CD4-positive, alpha-beta T cell (primary cell): ENCODE measurements at places on chromosomes 5 and 9.

DNA sequence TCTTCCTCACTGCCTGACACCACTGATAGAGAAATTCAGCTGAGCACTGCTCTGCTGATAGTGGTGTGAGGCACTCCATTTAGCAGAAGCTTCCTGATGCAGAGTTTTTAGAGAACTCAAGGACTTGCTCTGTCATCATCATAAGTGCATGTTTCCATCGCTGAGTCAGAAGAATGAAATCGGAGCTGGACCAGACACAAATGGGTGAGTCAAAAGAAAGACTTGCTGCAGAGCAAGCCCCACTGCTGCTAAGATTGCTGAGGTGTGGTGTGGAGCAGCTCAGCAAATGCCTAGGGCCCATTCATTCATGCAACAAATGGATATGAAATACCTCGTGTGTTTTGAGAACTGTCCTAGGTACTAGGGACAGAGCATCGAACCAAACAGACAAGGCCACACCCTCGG, 410.2 kb upstream of the SLC30A5 start:
- no peaks in the 10 kb centered on the region for H3K27me3 ChIP-seq
- H3K27ac ChIP-seq: no peak overlapping the region
- H3K4me3 ChIP-seq: no peak overlapping the region
- no peaks in the 10 kb centered on the region for H3K36me3 ChIP-seq
- no peaks in the 10 kb centered on the region for H3K4me1 ChIP-seq

DNA sequence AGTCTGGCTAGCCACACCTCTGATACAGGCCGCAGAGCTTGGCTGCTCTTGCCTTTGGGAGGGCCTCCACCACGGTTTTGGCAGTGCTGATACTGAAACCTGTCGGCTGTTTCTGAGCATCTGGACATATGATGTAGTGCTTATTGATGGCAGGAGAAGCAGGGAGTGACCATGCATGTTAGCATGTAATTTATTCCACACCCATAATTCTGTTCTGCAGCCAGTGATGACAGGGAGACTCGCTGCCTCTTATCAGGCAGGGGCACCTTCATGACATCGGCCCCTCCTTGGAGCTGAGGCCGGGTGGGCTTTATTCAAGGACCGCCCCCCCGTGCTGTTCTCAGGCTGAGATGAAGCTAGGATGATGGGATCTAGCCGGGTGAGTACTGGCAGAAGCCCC, 49.0 kb downstream of the OLFM1 start:
- no peaks in the 10 kb centered on the region for H3K36me3 ChIP-seq
- no peak for DNase-seq
- H3K4me1 ChIP-seq: no peaks in the 10 kb centered on the region
- H3K27ac ChIP-seq: no peak overlapping the region
- H3K4me3 ChIP-seq: no peak overlapping the region
- peaks cover 10% of the 10 kb centered on the region for H3K27me3 ChIP-seq

DNA sequence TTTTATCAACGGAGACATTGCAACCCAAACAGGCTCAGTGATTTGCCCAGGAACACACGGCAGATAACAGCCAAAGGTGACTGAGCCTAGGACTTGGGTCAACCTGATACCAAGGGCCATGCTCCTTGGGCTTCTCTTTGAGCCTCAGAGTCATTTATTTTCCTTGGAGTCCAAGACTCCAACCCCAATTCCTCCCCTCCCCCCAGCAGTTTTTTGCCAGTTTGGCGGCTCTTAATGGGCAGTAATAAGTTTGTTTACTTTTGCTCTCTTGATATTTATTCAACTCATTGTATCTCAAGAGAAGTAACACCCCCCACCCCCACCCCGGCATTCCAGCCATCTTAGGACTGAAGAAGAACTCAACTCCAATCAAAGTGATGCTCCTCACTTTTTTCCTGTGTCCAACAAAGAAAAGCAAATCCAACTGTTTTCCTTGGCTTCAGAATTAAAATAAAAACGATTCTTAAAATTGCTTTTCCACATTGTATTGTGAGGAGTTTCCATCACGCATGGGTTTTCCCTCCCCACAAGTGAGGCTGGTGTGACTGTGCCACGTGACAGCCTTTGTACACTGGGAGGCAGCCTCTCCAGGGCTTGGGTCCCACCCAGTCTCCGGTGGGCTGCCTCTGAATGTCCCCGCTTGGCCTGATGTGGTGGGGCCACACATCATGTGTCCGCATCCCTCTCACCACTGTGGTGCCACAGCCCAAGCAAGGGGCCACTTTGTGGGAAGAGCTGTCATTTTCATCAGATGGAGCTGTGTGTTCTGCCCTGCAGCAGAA, 9.1 kb downstream of the ANGPTL2 start:
- peaks cover 15% of the 10 kb centered on the region for H3K4me1 ChIP-seq
- no peak overlapping the region for H3K27ac ChIP-seq
- no peak overlapping the region for H3K4me3 ChIP-seq
- DNase-seq: no peak
- no peaks in the 10 kb centered on the region for H3K36me3 ChIP-seq

DNA sequence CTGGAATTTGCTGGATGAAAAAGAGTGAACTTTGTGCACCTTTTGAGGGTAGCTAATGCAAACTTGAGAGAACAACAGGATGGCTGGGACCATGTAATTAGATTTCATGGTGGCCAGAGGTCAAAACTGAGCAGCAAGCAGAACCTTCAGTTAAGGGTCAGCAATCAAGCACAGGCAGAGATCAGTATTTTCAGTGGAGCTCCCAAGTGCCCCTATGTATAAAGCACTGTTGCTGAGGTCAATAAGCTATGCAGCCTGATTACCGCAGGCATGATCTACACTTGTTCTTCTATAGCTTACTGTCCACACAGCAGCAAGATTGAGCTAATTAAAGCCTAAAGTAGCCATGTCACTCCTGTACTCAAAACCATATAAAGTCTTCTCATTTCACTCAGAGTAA, 62.1 kb upstream of the TMC1 start:
- H3K27me3 ChIP-seq: no peaks in the 10 kb centered on the region
- H3K27ac ChIP-seq: no peak overlapping the region
- H3K4me3 ChIP-seq: no peak overlapping the region
- H3K36me3 ChIP-seq: no peaks in the 10 kb centered on the region
- no peak for DNase-seq

GRCh38 chr9:94042516-94043360, 41.5 kb upstream of the PTPDC1 start:
- H3K4me1 ChIP-seq: no peaks in the 10 kb centered on the region
- H3K36me3 ChIP-seq: no peaks in the 10 kb centered on the region
- no peak overlapping the region for H3K4me3 ChIP-seq
- H3K27me3 ChIP-seq: no peaks in the 10 kb centered on the region
- H3K27ac ChIP-seq: no peak overlapping the region

- no peaks in the 10 kb centered on the region for H3K27me3 ChIP-seq
- DNase-seq: no peak
- H3K4me3 ChIP-seq: no peak overlapping the region
- no peaks in the 10 kb centered on the region for H3K36me3 ChIP-seq
- no peaks in the 10 kb centered on the region for H3K4me1 ChIP-seq
Measured at GRCh38 chr5:54959673-54960418, 25.5 kb downstream of the ESM1 start.

DNA sequence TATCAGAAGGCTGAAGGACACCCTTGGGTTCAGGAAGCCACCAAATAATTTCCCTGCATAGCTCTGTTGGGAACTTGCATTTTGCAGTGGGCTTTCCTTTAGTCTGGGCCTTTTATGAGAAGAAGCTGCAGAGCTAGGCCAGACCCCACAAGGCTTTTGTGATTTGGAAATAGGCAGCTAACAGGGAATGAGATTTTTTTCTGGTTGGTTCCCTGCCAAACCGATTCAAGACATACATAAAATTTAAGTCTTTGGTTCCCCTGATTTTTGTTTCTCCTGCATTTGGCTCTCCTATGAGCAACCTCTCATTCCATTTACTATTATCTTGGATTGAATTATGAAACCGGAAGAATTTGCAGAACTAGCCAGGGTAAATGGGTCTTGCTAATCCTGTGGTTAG, 81.5 kb upstream of the PTCH1 start:
- H3K4me1 ChIP-seq: no peaks in the 10 kb centered on the region
- H3K36me3 ChIP-seq: no peaks in the 10 kb centered on the region
- H3K27ac ChIP-seq: no peak overlapping the region
- H3K4me3 ChIP-seq: no peak overlapping the region

DNA sequence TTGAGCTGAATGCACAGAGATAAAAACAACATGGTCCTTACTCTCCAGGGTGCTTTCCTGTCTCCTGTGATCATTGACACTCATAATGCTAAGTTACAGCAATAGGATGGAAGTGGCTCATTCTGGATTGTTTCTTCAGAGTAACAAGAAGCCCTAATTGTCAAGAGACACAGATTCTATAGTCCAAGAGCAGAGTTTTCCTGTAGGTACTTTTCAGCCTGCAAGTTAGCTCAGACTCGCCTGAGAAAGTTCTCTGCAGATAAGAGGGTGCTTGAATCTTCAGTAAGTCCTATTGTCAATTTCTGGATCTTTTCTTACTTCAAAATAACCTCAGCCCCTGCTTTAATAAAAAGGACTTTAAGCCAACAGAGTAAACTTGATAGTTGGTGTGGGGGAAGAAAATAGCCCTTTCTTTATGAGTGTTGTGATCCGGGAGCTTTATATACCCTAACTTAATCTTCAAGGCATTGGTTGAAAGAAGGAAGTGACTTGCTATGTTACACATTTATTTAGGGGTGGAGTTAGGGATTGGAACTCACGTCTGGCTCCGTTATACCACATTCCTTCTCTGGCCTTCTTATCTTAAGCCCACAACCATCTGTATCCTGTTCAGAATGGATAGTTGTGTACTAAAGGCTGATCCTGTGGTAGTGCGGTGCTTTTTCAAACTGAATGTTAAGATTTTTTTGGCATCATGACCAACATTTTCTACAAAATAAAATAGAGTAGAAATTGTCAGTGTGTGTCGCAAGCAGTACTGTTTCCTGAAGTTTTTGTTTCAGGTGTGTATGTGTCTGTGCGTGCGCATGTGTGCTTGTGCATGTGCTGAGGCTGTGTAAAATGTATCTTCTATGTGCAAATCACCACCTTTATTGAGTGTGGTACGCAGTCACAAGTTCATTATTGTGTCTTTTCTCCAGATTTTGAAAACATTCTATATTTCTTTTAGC, 173.9 kb downstream of the WDR70 start:
- no peaks in the 10 kb centered on the region for H3K36me3 ChIP-seq
- H3K27me3 ChIP-seq: no peaks in the 10 kb centered on the region
- DNase-seq: no peak
- no peak overlapping the region for H3K27ac ChIP-seq
- H3K4me1 ChIP-seq: no peaks in the 10 kb centered on the region

- H3K4me3 ChIP-seq: no peak overlapping the region
- no peaks in the 10 kb centered on the region for H3K27me3 ChIP-seq
- no peak for DNase-seq
- no peak overlapping the region for H3K27ac ChIP-seq
- H3K4me1 ChIP-seq: no peaks in the 10 kb centered on the region
Measured at GRCh38 chr5:126023994-126024441, 399.2 kb upstream of the GRAMD2B start.

GRCh38 chr5:56419667-56420066, 186.5 kb upstream of the ANKRD55 start:
- DNase-seq: no peak
- no peak overlapping the region for H3K27ac ChIP-seq
- H3K27me3 ChIP-seq: no peaks in the 10 kb centered on the region
- no peak overlapping the region for H3K4me3 ChIP-seq

DNA sequence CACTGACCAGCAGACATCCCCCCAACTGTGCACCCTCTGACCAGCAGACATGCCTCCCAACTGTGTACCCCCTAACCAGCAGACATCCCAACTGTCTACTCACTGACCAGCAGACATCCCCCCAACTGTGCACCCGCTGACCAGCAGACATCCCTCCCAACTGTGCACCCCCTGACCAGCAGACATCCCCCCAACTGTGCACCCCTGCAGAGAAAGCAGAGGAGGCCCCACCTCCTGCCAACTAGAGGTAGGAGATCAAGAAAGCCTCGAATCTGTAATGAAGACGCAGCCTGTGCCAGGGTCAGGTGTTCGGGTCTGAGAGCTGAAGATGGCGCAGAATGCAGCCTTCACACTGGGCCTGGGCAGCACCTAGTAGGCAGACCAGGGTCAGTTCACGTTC, 29.8 kb upstream of the NSMF start:
- H3K27me3 ChIP-seq: no peaks in the 10 kb centered on the region
- no peak for DNase-seq
- no peak overlapping the region for H3K4me3 ChIP-seq
- no peaks in the 10 kb centered on the region for H3K36me3 ChIP-seq
- H3K4me1 ChIP-seq: no peaks in the 10 kb centered on the region
- H3K27ac ChIP-seq: no peak overlapping the region

DNA sequence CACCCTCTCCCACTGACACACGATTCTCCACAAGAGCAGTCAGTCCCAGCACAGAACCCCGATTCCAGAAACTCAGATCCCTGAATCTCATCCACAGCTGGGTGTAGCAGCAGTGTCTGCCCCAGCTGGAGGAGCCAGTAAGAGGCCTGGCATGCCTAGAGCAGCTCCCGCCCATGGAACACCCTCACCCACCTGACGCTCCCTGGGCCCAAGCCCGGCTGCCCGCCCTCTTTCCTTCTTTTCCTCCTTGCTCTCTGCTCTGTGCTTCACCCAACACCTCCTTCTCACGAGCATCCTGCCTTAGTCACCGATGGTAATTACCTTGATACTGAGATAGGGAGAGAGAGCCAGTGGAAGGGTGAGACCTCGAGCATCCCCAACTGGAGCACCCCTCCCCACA, 8.7 kb downstream of the PCDH1 start:
- H3K27me3 ChIP-seq: peaks cover 14% of the 10 kb centered on the region
- DNase-seq: no peak
- no peak overlapping the region for H3K4me3 ChIP-seq
- no peaks in the 10 kb centered on the region for H3K4me1 ChIP-seq

DNA sequence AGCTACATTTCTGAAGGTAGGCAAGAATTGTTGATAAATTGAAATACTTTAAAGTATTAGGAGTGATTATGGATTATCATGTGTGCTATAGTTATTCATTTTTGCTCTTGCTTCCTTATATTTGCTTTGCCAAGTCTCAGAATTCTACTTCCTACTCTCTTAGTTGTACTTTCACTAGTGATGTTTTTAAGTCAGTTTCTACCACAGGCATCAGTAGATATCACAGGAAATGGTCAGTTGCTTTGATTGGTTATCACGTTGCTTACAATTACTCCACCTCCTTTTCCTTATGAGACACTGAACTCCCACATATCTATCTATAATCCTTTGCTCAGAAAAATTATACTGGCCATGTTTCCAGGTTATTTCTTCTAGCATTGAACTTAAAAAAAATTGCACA, 472.8 kb downstream of the DMRTA1 start:
- H3K4me1 ChIP-seq: no peaks in the 10 kb centered on the region
- no peak overlapping the region for H3K27ac ChIP-seq
- H3K27me3 ChIP-seq: no peaks in the 10 kb centered on the region
- no peak for DNase-seq
- H3K4me3 ChIP-seq: no peak overlapping the region
- no peaks in the 10 kb centered on the region for H3K36me3 ChIP-seq

- H3K4me1 ChIP-seq: no peaks in the 10 kb centered on the region
- no peak for DNase-seq
- H3K27ac ChIP-seq: no peak overlapping the region
- H3K36me3 ChIP-seq: no peaks in the 10 kb centered on the region
- no peak overlapping the region for H3K4me3 ChIP-seq
- H3K27me3 ChIP-seq: no peaks in the 10 kb centered on the region
Measured at GRCh38 chr5:30991462-30991861, 202.0 kb upstream of the CDH6 start.
